ENCODE measurements at places on chromosomes 2 and 18.

GRCh38 chr2:224405841-224406370 is 4.0 kb upstream of the FAM124B start:
- no peak for DNase-seq
- peaks cover 8% of the 10 kb centered on the region for H3K27me3 ChIP-seq
- H3K36me3 ChIP-seq, result no peaks in the 10 kb centered on the region
- no peak overlapping the region for H3K27ac ChIP-seq
- H3K4me1 ChIP-seq, result peaks cover 21% of the 10 kb centered on the region

GRCh38 chr2:224562831-224563230 is 22.3 kb downstream of the CUL3 start:
- no peak for DNase-seq
- H3K4me3 ChIP-seq, result no peak overlapping the region
- no peak overlapping the region for H3K27ac ChIP-seq
- H3K27me3 ChIP-seq, result no peaks in the 10 kb centered on the region
- H3K36me3 ChIP-seq, result peaks cover 3% of the 10 kb centered on the region

- no peaks in the 10 kb centered on the region for H3K36me3 ChIP-seq
- no peak overlapping the region for H3K27ac ChIP-seq
- H3K27me3 ChIP-seq, result no peaks in the 10 kb centered on the region
- no peak for DNase-seq
These were observed 155.4 kb downstream of the ASXL3 start for GRCh38 chr18:33733376-33733775.

DNA sequence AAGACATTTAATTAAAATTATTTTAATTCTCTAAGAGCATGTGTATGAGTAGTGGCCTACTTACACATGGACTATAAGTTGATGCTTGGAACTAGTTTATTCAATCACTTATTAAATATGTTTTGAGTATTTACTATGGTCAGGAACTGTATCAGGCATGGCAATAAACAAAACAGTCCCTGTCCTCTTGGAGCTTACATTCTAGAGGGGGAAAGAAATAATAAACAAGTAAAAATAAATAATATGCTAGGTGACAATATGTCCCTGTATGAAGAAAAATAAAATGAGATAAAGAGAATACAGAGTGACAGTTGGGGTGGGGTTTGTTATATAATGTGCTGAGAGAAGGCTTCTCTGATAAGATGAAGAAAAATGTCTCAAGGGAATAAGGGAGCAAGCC is 74.5 kb downstream of the MYO3B start:
- H3K36me3 ChIP-seq, result no peaks in the 10 kb centered on the region
- H3K4me3 ChIP-seq, result no peak overlapping the region
- DNase-seq, result no peak
- no peaks in the 10 kb centered on the region for H3K4me1 ChIP-seq

DNA sequence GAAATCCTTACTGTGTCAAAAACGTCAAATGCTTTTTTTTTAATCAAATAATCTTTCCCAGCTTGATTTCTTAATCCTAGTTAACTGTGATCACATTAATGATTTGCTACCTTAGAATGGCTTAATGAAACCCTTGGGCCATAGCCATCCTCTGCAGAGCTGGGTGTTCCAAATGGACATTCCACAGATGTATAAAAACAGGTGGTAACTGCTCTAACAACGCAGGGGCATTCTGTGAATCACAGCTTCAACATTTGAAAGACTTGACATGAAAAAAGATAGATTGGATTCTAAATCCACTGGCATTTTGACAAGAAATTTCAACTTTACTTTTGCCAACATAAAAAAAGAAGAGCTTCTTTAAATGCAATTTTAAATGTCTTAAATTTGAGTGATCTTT is 69.8 kb upstream of the RASGRP3 start:
- no peak overlapping the region for H3K4me3 ChIP-seq
- H3K36me3 ChIP-seq, result no peaks in the 10 kb centered on the region
- H3K4me1 ChIP-seq, result no peaks in the 10 kb centered on the region

GRCh38 chr2:201696151-201696659 is 2.2 kb downstream of the MPP4 start:
- DNase-seq, result no peak
- H3K4me3 ChIP-seq, result no peak overlapping the region
- no peaks in the 10 kb centered on the region for H3K36me3 ChIP-seq
- no peaks in the 10 kb centered on the region for H3K4me1 ChIP-seq

GRCh38 chr2:235048549-235048948 is 96.7 kb downstream of the SH3BP4 start:
- H3K4me1 ChIP-seq, result peaks cover 13% of the 10 kb centered on the region
- H3K27me3 ChIP-seq, result peaks cover 29% of the 10 kb centered on the region
- H3K27ac ChIP-seq, result no peak overlapping the region
- no peak for DNase-seq
- no peak overlapping the region for H3K4me3 ChIP-seq
- no peaks in the 10 kb centered on the region for H3K36me3 ChIP-seq

DNA sequence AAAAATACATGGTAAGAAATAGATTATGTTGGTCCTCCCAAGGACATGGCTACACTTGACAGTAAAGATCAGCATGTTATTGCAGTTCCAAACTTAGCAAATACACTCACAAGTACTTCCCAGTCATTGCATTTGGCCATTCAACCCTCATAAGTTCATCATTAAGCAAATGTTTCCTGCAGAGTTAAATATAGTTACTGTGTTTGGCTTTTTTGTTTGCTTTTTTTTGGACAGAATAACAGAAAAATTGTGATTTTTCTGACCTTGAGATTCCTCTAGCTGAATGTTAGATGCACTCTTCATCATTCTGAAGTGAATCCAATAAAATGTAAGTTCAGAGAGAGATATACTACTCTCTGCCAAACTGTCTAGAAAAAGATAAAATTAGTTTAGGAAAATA is 295.3 kb downstream of the GPD2 start:
- no peak overlapping the region for H3K27ac ChIP-seq
- no peak for DNase-seq
- H3K27me3 ChIP-seq, result no peaks in the 10 kb centered on the region
- H3K4me1 ChIP-seq, result no peaks in the 10 kb centered on the region
- H3K36me3 ChIP-seq, result no peaks in the 10 kb centered on the region

- H3K4me3 ChIP-seq, result no peak overlapping the region
- peaks cover 2% of the 10 kb centered on the region for H3K27me3 ChIP-seq
- no peaks in the 10 kb centered on the region for H3K36me3 ChIP-seq
- no peaks in the 10 kb centered on the region for H3K4me1 ChIP-seq
- no peak for DNase-seq
These were observed 203.1 kb downstream of the NCKAP5 start for GRCh38 chr2:133365117-133365516.

GRCh38 chr2:24822049-24822706 is 29.0 kb downstream of the CENPO start:
- no peaks in the 10 kb centered on the region for H3K4me1 ChIP-seq
- DNase-seq, result no peak
- H3K36me3 ChIP-seq, result peaks cover 40% of the 10 kb centered on the region
- no peaks in the 10 kb centered on the region for H3K27me3 ChIP-seq
- H3K4me3 ChIP-seq, result no peak overlapping the region

GRCh38 chr18:51751901-51752300 is 554.4 kb upstream of the MEX3C start:
- H3K27ac ChIP-seq, result no peak overlapping the region
- H3K36me3 ChIP-seq, result no peaks in the 10 kb centered on the region
- no peaks in the 10 kb centered on the region for H3K4me1 ChIP-seq
- no peak overlapping the region for H3K4me3 ChIP-seq
- H3K27me3 ChIP-seq, result peaks cover 1% of the 10 kb centered on the region

DNA sequence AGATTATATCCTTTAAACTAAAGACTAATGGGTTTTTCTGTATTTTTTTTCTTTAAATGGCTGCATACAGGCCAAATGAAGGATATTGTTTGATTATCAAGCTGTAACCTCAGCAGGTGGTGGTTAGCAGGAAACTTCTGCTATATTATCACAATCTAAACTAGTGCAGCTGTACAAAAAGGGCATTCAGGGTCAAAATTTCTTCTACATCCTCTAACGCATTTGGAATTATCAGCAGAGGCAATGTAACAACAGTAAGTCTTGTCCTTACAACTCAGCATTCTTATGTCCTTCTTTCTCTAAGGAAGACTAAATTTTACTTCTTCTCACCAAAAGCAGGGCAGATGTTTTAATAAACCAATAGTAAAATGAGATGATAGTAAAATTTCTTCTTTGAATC is 135.8 kb upstream of the FN1 start:
- H3K27ac ChIP-seq, result no peak overlapping the region
- DNase-seq, result no peak
- H3K36me3 ChIP-seq, result no peaks in the 10 kb centered on the region
- H3K27me3 ChIP-seq, result peaks cover 6% of the 10 kb centered on the region
- no peak overlapping the region for H3K4me3 ChIP-seq

GRCh38 chr2:202822411-202822810 is 49.2 kb downstream of the ICA1L start:
- H3K36me3 ChIP-seq, result peaks cover 2% of the 10 kb centered on the region
- no peak overlapping the region for H3K27ac ChIP-seq
- DNase-seq, result no peak
- no peak overlapping the region for H3K4me3 ChIP-seq
- H3K27me3 ChIP-seq, result no peaks in the 10 kb centered on the region
- H3K4me1 ChIP-seq, result peaks cover 2% of the 10 kb centered on the region

DNA sequence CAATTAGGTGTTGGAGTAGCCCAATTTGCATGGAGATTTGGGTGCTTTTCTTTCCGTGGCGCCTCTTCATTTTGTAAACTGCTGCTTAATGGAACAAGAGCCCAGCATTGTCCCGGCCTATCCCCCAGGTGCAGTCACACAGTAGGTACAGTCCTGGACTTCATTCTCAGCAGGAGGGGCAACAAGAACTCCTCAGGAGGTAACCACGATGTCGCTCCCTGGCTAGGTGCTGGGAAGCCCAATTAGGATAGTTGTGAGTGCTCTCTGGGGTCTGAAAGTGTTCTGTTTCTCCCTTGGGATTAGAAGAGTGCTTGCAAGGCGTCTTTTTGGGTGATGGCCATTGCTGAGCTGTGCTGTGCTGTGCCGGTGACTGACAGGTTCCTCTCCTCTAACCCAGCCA is 53.8 kb downstream of the CABLES1 start:
- peaks cover 3% of the 10 kb centered on the region for H3K4me1 ChIP-seq
- no peak overlapping the region for H3K27ac ChIP-seq
- H3K4me3 ChIP-seq, result no peak overlapping the region
- DNase-seq, result no peak

GRCh38 chr2:96402591-96402990 is 67.0 kb downstream of the NCAPH start:
- H3K4me1 ChIP-seq, result peaks cover 20% of the 10 kb centered on the region
- H3K27ac ChIP-seq, result no peak overlapping the region
- peaks cover 3% of the 10 kb centered on the region for H3K27me3 ChIP-seq
- no peak overlapping the region for H3K4me3 ChIP-seq
- no peaks in the 10 kb centered on the region for H3K36me3 ChIP-seq

DNA sequence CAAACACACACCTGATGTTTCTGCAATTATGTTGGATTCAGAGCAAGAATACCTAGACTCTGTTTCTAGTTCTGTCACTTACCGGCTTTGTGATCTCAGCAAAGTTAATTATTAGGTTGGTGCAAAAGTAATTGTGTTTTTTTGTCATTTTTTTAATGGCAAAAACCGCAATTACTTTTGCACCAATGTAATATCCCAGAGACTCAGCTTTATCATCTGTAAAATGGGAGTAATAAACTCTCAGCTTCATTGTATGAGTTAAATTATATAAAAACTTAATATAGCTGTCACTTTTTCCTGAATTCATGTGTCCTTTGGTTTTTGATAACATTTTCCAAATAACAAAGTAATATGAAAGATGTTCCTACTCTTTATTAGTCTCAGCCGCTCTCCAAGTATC is 251.7 kb downstream of the TRIB2 start:
- peaks cover 49% of the 10 kb centered on the region for H3K27me3 ChIP-seq
- no peak for DNase-seq
- no peak overlapping the region for H3K27ac ChIP-seq
- H3K4me3 ChIP-seq, result no peak overlapping the region

DNA sequence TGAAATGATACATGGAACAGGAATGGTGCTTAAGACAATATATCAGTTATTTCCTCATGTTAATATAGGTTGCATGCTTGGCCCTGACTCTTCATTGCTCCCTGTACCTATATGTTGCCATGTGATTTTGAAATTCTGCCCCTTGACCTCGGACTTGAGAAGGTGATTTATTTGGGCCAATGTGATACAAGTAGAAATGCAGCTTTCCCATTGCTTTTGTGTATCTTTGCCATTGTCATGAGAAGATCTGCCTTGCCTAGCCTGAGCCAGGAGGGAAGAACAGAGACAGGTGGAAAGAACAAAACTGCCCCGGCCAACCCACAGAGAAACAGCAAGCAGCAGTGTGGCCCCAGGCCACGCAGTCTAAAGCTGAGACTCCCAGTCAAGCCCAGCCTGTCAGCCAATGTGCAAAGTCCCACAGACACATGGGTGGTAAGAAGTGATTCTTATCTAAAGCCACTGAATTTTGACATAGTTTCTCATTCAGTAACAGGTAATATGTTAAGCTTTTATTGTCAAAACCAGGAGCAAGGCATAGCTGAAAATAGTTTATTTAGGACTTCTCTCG is 245.7 kb upstream of the RND3 start:
- H3K27ac ChIP-seq, result no peak overlapping the region
- no peak overlapping the region for H3K4me3 ChIP-seq
- DNase-seq, result no peak
- H3K4me1 ChIP-seq, result peaks cover 2% of the 10 kb centered on the region
- H3K27me3 ChIP-seq, result no peaks in the 10 kb centered on the region

GRCh38 chr2:9846554-9846953 is 3.3 kb downstream of the TAF1B start:
- H3K4me1 ChIP-seq, result peaks cover 50% of the 10 kb centered on the region
- H3K36me3 ChIP-seq, result peaks cover 58% of the 10 kb centered on the region
- H3K27me3 ChIP-seq, result no peaks in the 10 kb centered on the region
- no peak for DNase-seq
- H3K27ac ChIP-seq, result no peak overlapping the region
- H3K4me3 ChIP-seq, result peak overlapping the region; percentile 2

- no peak overlapping the region for H3K4me3 ChIP-seq
- DNase-seq, result no peak
- no peak overlapping the region for H3K27ac ChIP-seq
- peaks cover 15% of the 10 kb centered on the region for H3K36me3 ChIP-seq
These were observed 27.4 kb downstream of the PPP1CB start for GRCh38 chr2:28779001-28779400.

- H3K36me3 ChIP-seq, result no peaks in the 10 kb centered on the region
- H3K27me3 ChIP-seq, result no peaks in the 10 kb centered on the region
- no peak overlapping the region for H3K27ac ChIP-seq
- no peaks in the 10 kb centered on the region for H3K4me1 ChIP-seq
- DNase-seq, result no peak
- no peak overlapping the region for H3K4me3 ChIP-seq
These were observed 1334.0 kb upstream of the NRXN1 start for GRCh38 chr2:52365946-52366345.

- no peak overlapping the region for H3K27ac ChIP-seq
- H3K4me3 ChIP-seq, result no peak overlapping the region
- no peaks in the 10 kb centered on the region for H3K27me3 ChIP-seq
- H3K4me1 ChIP-seq, result no peaks in the 10 kb centered on the region
- no peaks in the 10 kb centered on the region for H3K36me3 ChIP-seq
These were observed 61.4 kb upstream of the NEUROD1 start for GRCh38 chr2:181741756-181742155.

- H3K27me3 ChIP-seq, result peaks cover 12% of the 10 kb centered on the region
- DNase-seq, result no peak
- no peaks in the 10 kb centered on the region for H3K36me3 ChIP-seq
- no peak overlapping the region for H3K4me3 ChIP-seq
These were observed 29.3 kb upstream of the FOXI3 start for GRCh38 chr2:88481691-88482336.

GRCh38 chr2:32712870-32713269 is 85.0 kb downstream of the TTC27 start:
- DNase-seq, result no peak
- H3K27ac ChIP-seq, result no peak overlapping the region
- no peak overlapping the region for H3K4me3 ChIP-seq
- no peaks in the 10 kb centered on the region for H3K27me3 ChIP-seq

- no peak for DNase-seq
- H3K4me1 ChIP-seq, result peaks cover 12% of the 10 kb centered on the region
- no peak overlapping the region for H3K4me3 ChIP-seq
- no peaks in the 10 kb centered on the region for H3K36me3 ChIP-seq
- peaks cover 6% of the 10 kb centered on the region for H3K27me3 ChIP-seq
These were observed 8.4 kb upstream of the PRKCE start for GRCh38 chr2:45643095-45643494.

Data from naive thymus-derived CD8-positive, alpha-beta T cell (primary cell).